Right ventricle myocardium inferior (tissue), 1 donor: ENCODE measurements at places on chromosomes 5 and 9.

GRCh38 chr5:7663808-7664207 is 187.1 kb downstream of the CFAP90 start:
- no peak for DNase-seq

DNA sequence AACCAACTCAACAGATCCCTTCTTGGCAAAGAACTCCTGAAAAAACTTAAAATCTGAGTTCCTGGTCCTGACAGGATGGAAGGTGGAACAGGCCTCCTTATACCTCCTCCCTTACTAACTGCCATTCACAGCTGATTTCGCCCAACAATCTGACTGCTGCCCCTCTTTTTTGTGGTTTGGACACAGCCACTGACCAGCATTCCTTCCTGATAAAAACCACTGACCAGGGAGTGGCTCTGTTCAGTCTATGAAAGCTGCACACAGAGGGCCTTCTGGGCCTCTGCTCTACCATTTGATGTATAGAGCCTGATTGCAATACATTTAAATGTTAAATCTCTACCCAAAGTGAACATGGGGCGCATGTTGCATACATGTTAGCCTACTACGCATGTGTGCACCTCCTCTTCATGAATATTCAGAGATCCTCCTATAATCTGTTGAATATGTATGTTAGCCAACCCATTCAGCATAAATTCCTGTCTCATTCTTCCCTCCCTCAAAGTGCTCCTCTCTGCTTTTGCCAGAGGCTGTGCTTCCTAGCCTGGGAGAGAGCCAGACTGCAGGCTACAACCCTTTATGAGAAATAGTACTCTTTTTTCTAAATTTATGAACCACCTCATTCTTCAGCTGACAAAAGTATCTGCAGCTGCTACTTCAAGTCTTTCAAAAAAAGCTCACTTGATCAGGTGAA is 93.7 kb upstream of the MRPS30 start:
- no peak for DNase-seq

- no peak for DNase-seq
Observed at GRCh38 chr5:124996023-124996763, 249.8 kb upstream of the ZNF608 start.

- no peak for DNase-seq
Observed at GRCh38 chr5:109767997-109768396, 78.3 kb downstream of the MAN2A1 start.

- no peak for DNase-seq
Observed at GRCh38 chr9:126668058-126668457, 54.3 kb downstream of the LMX1B start.

- no peak for DNase-seq
Observed at GRCh38 chr5:151739939-151740335, 18.5 kb downstream of the ATOX1 start.

DNA sequence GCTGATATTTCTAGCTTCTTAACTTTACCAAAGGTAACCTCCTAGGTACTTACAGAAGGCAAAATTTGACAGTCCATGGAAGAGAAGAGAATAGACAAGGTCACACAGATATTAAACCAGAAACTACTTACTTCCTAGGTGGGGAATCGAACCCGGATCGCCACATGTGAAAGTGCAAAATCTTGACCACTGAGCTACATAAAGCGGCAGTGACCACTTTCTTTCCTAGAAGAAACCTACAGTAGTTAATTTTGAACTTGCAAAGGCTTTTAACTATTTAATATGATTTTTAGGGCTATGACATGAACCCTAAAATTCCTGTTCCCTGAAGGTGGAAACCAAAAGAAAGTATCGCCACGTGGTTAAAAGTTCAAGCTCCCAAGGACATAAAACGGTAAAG is 20.3 kb upstream of the ATOSB start:
- DNase-seq: no peak

GRCh38 chr5:83709973-83710372 is 10.7 kb downstream of the HAPLN1 start:
- DNase-seq: no peak

DNA sequence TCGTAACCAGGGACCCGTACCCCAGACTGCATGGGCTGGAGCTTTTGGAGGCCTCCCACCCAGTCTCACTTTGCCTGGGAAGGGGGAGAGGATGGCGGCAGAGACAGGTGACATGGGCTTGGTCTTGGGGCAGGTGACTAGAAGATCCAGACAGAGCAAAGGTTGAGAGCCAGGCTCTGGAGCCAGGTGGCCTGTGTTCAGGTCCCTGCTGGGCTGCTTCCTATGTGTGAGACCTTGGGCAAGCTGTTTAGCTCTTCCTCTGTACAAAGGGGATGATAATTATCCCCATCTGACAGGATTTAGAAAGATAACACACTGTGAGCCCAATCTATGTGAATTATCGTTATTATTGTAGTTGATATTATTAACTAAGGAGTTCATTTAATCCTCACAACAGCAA is 16.1 kb upstream of the NDST1 start:
- DNase-seq: no peak

- DNase-seq: peak; percentile 91
Observed at GRCh38 chr5:139262742-139263445, 30.6 kb upstream of the MATR3 start.

DNA sequence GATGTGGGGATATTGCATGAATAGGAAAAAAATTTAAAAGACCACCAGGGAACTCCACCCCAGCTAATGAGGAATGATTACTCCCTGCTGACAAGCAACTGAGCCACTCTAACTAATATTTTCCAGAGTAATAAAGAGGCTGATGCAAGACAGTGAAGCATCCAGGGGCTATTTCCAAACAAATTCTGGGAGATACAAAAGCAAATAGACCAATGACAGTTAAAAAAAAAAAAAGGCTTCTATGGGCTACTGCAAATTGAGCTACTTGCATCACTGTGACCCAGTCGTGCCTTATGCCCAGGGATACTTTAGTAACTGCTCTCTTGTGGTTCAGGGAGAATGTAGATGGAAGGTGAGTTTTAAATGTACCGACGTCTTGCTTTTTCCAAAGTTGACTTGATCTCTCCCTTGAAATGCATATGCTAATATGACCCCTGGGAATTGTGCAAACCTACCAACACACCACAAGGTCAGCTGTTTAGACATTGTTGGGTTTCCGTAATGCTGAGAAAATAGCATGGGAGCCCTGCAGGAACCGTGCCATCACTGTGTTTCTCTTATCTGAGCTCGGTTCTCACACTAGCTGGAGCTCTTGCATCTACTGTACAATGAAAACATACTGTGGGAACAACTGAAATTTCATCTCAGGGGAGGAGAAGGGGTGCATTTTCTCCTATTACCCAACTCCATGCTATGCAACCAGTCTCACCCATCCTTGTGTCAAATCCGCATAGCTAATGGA is 250.6 kb upstream of the MAP3K1 start:
- no peak for DNase-seq
